ENCODE measurements at places on chromosomes 16 and 17.

DNA sequence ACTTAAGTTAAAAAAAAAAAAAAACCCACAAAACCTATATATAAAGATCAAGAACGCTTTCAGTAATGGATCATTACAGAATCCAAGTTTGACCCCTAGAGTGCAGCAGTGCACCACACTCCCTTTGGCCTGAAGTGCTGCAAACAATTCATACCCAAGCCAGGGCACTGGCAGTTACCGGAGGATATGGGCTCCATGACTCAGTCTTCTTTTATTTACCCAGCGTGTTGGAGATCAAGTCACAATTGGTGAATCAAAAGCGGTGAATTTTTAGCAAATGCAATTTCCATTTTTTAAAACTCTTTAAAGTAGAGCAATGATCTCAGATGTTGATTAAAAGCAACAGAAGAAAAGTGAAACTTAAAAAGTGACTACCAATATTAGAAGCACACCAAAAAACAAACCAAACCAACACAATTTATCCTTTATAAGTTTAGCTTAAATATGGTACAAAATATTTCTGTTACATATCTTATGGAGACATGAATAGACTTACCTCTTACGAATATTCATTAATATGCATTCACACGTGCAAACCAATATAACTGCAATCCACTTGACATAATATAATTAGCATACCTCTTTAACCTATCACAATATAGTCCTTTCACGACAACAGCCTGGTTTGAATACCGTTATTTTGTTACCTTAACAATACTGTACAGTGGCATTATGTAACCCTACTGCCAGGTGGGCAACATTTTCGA lies 46.3 kb downstream of the ZNF652 start:
- DNase-seq = peak; percentile 72

- no peak for DNase-seq
These were observed 4.2 kb downstream of the MYO15B start for GRCh38 chr17:75591722-75592302.

- no peak for DNase-seq
These were observed 1.6 kb downstream of the MAFG start for GRCh38 chr17:81925860-81926450.

DNA sequence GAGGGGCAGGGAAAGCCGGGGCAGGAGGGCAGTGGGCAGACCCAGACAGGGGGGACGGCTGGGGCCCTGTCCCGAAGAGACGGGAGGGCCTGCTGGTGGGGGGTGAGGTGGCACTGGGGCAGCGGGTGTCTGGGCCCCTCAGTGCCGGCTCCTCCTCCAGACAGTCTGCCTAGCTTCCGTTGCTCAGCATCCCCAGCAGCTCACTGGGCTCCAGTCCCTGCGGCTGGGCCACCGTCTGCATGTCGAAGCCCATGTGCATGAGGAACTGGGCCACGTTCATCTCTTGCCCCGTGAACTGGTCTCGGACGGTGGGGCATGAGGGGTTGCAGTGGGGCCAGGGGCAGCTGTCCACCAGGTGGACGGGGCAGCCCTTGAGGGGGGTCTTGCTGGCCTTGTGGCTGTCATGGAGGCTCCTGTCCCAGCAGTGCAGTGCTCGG lies 5.8 kb upstream of the MYADML2 start:
- no peak for DNase-seq

GRCh38 chr16:6570530-6570929 lies 762.1 kb upstream of the RBFOX1 start:
- DNase-seq = no peak

- no peak for DNase-seq
These were observed 3.5 kb upstream of the CDYL2 start for GRCh38 chr16:80807906-80808305.

- DNase-seq = no peak
These were observed 23.5 kb downstream of the OMG start for GRCh38 chr17:31273516-31273915.

DNA sequence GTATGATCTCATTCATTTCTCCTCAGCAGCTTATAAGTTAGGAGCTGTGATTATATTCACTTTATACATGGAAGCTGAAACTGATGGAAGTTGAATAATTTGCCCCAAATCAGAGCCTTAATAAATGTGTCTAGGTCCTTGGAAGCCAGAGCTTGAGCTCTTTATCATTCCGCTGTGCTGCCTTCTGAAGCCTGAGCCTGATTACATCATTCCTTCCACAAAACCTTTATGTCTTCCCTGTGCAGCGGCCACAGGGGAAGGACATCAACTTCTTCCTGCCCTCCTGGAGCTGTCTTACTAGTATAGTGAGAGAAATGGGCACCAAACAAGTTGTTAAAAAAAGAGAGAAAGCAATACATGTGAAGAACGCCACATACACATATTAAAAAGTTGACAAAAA lies 6.8 kb downstream of the TNRC6C start:
- DNase-seq = no peak

DNA sequence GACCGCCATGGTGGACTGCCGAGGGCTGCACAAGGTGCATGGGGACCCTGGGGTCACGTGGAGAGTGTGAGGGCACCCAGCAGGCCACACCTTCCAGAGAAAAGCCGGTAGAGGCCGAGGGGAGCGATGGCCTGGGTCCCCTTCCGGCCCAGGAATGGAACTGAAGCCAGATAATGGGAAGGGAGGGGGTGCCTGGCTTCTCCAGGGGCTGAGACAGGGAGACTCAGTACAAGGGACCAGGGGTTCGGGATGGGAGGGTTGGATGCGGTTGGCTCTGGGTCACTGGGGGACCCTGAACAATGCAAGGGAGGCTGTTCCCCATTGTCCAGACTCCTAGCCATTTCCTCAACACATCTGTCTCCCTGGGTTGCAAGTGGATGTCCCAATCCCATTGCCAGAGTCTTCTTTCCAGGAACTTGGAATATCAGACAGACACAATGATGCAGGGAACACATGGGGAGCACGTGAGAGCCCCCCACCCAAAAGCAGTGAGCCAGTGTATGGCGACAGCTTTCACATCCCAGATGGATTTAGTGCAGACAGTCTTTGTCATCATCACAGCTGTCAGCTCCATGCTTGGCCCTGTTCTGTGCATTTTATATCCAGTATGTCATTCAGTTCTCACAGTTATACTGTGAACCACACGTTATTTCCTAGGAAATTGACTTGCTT lies 23.6 kb upstream of the DNAI2 start:
- DNase-seq = no peak

GRCh38 chr16:4372001-4372577 lies 441 bp downstream of the VASN start:
- DNase-seq = no peak

DNA sequence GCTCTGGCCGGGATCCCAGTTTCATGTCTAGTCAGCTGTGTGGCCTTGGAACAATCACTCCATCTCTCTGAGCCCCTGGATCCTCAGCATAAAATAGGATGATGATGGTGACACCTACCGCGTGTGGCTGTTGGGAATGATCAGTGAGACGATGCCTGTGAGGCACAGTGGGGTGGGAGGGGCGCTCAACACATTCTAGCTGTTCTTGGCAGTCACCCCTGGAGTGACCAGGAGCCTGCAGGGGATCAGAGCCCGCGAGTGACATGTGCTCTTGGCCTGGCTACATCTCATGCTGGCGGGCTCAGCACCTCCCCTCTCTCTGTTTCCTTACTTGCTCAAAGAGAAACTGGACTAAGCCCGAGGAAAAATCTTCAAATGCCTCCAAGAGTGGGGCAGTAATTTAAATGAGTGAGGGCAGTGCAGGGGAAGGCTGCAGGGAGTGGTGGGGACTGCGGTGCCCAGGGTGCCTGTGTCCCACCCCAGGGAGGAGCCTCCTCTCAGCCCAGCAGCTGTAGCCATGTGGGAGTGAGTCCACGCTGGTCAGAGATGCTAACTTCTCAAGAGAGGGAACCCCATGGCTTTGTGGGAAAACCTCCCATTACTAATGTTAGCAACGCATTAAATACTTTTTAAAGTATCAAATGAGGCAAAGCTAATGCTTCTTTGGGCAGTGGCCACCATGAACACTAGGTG lies 23.1 kb upstream of the DOK4 start:
- no peak for DNase-seq

DNA sequence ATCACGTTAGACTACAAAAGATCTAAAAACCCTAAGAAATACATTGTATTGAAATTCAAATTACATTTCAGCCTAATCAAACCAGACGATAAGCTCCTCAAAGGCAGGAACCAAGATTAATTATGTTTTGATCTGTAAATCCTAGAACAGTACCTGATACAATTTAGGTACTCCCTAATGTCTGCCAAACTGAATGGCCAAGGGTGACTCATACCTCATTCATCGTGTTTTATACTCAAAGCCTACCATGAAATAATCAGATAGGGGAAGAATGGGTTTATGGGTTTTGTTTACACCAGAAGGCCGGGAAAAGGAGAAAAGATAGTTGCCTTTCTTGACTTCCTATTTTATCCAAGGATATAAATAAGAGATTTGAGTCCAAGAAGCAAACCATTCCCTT lies 19.3 kb downstream of the MMD start:
- no peak for DNase-seq

DNA sequence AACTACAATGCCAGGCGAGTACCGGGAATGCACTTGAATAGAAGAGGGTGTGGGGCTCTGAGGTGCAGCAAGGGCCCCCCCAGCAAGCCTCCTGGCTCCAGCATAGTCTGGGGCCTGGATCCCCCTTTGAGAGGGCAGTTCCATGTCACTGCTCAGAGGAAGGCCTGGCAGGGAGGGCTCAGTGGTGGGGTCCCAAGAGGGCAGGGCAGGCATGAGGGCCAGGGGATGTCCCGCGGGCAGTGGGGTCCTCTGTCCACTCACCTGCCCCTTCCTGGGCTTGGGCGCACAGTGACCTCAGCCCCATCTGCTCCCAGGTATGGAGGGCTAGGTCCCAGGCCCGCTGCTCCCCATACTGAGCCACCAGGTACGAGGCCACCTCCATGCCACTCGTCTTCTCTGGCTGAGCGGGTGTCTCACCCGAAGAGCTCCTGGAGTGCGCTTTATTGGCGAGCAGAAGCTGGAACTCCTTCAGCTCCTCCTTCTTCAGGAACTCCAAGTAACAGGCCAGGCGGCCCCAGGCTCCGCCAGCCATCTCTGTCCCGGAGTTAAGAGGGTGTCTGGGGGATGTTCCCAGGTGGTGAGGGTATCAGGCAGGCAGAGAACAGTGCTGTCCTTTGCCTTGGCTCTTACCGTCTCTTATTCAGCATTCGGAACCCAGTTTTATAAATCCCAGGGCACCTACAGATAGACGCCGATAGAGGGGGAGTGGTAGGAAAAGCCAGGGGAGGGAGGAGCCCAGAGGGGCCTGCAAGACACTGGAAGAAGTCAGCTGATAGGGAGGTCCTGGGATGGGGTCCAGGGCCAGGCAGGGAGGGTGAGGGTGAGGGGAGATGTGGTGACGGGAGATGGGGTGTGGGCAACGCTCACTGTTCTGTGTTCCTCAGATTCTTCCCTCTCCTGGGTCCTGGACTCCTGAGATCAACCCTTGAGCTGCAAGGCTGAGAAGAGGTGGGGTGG lies 605 bp downstream of the NLRP1 start:
- DNase-seq = no peak

DNA sequence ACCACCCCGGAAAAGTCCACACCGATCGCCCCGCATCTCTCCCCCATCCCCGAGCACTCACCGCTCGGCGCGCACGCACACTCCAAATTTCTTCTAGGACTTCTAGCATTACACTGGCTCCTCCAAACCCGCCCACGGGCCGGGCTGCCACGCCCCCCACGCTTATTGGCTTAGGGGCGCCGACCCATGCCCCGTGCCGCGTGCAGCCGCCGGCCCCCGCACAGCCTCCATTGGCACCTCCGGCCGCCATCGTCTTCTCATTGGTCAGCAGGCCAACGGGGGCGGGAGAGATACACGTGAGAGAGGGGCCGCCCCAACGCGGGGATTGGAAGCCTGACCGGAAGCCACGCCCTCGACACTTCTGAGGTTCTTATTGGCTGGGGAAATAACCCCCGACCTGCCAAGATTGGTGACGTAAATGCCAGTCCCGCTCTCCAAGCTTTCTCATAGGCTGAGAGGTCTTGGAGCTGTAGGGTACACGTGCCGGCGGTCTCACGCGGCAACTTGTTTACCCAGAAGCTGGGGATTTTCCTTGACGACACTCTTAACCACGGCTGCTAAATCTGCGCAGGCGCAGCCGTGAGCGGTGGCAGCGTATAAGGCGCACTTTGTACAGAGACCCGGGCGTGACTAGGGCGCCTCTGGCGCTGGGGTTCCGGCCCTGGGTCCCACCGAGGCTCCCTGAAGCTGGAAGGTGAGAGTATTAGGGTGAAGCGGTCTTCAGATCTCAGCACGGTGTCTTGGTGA lies 4.2 kb upstream of the PER1 start:
- DNase-seq = peak; percentile 100

DNA sequence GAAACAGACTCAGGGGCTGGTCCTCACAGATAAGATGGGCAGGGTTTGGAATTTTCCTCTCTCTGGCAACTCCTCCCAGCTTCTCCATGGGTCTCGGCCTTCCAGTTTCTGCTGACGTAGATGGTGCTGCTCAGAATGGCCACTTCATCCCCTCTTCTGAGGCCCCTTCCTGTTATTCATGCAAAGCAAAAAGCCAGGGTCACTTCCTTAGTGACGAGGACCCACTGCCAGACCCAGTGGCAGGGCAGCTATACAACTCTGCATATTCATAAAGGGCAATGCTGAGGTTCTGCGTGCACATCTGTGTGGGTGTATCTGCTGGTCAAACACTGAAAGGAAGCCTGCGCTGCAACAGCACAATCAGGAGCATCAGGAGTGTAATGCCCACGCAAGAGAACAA lies 108.8 kb downstream of the WSCD1 start:
- no peak for DNase-seq

DNA sequence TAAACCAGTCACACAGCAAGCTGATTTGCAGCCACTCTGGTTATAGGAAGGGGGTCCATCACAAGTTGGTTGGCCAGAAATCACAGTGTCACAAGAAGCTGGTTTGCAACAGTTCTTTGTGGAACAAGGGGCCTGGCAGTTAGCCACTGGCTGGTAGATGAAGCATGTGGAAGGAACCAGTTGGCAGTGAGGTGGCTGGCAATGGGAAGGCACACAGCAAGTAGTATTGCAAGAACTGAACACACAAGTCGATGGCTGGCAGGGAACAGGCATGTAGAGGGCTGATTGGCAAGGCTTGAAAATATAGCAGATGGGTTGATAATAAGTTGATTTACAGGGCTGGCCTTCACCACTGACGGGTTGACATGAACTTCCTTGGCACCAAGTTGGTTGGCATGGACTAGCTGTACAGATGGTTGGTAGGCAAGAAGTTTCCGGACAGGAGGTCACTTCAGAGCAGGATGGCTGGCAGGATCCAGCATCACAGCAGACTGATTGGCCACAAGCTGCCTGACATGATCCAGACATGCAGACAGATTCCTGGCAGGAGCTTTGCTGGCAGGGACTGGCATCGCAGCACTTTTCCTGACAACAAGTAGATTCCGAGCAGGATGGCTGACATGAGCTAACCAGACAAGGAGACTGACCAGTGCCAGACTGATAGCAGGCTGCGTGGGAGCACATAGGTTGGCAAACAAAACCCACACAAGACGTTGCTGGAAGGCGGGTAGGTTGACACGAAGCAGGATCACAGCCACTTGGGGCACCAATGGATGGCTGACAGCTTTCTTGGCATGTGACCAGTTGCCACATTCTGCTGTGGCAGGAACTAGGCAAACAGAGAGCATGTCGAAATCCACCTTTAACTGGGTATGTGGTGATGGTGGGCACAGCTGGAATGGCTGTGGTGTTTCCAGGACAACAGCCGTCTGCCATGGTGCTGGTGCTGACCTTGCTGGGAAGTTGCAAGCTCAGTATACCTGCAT lies at the start of gene KRTAP29-1:
Gene KRTAP29-1, minus strand, starts transcription at position 936 of the 986 bp plus-strand sequence. Its CDS starts 0 bp downstream, at position 936.
- no peak for DNase-seq

Measured in activated CD4-positive, alpha-beta T cell treated with anti-CD3 and anti-CD28 coated beads for 1 hour (primary cell).